ENCODE measurements at places on chromosomes 7 and 10.

DNA sequence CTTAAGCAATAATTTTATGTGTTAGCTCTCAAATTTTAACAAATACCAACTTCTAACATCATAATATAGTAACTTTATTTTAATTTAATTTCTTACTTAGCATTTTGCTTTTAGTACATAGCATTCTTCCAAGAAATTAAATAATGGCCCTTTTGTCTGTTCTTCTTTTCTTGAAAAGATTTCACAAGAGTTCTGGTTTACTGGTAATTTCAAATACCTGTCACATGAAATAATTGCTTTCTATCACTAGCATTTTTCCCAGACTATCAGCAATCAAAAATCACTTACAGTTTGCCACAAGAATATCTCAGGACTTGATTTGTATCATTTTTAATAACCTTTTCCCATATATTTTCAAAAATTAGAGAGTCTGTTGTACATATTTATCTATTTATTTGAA is 193.0 kb downstream of the CACNA2D1 start:
- no peak for DNase-seq

GRCh38 chr10:114195079-114195478 is 15.9 kb downstream of the TDRD1 start:
- no peak for DNase-seq

DNA sequence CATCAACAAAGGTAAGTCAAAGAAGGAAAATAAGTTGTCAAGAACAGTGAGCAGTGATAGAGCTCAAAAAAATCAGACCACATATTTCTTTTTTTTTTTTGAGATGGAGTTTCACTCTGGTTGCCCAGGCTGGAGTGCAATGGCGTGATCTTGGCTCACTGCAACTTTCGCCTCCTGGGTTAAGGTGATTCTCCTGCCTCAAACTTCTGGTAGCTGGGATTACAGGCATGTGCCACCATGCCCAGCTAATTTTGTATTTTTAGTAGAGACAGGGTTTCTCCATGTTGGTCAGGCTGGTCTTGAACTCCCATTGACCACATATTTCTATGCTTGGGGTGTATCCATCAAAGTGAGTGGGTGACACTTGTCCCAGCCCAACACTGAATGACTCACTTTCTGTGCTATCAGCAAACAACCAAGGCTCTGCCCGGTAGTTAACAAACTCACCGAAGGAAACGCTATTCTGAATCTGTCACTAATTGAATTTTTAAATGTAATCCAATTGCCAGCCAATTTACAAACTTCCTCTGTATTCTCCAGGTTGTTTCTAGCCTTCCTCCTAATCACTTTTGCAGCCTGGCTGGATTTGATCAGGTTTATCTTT is 19.6 kb upstream of the SMNDC1 start:
- no peak for DNase-seq

- no peak for DNase-seq
Observed at GRCh38 chr10:53918755-53919154, 882.3 kb downstream of the PCDH15 start.

DNA sequence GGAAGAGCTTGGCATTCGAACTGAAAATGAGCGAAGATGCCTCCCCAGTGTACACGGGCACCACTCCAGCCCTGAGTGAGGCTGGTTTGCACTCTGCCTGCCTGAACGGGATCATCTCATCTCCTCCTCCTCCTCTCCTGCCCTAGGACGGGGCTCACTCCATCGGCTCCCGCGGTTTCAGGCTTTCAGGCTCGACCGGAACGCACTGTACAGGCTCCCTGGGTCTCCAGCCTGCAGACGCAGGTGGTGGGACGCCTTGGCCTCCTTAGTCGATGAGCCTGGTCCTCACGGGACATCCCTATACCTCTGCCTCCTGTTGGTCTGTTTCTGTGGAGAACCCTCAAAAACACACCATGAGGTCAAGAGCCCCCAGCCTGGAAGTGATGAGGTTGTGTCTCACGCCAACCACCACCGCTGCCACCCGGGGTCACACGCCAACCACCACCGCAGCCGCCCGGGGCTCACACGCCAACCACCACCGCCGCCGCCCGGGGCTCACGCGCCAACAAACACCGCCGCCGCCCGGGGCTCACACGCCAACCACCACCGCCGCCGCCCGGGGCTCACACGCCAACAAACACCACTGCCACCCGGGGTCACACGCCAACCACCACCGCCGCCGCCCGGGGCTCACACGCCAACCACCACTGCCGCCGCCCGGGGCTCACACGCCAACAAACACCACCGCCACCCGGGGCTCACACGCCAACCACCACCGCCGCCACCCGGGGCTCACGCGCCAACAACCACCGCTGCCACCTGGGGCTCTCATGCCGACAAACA is 56.3 kb downstream of the FOXL3 start:
- no peak for DNase-seq

- no peak for DNase-seq
Observed at GRCh38 chr7:110373859-110374258, 717.1 kb upstream of the LRRN3 start.

DNA sequence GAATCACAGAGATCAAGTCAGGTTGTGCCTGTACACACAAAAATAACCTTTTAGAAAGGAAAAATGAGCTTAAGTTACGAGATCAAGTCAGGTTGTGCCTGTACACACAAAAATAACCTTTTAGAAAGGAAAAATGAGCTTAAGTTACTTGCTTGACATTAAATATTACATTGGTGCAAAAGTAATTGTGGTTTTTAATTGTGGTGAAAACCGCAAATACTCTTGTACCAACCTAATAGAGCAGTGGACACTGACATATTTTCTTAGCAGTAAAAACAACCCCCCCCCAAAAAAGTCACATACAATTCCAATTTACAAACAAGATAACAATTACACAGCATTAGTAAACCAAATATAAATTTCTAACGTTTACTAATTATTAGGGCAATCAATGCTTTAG is 595.6 kb downstream of the GRM8 start:
- DNase-seq, result no peak

DNA sequence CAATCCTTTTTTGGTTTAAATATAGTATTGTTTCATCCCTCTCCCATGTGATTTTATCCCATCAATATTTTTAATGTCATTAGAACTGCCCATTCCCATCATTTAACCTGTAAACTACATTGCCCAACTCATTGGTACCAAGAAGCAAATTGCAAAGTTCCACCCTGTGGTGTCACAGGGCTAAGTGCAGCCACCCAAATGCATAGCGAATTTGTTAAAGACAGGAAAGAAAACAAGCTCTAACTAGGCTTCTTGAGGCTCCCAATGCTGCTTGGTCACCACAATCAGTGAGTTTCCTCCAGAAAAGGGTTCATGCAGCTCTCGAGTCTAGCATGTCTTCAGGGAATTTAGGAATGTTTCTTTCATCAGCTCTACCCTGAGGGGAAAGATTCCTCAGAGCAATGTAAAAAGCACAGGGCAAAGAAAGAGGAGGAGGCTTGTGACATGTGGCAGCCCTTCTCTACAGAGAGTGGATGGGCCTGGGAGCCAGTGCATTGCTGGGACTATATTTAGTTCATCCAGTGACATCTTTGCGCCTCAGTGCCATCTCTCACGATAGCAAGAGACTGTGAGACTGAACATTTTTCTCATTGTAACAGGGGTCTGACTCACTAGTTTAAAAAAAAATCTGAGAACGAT is 58.1 kb downstream of the CAV1 start:
- DNase-seq, result no peak

- no peak for DNase-seq
Observed at GRCh38 chr7:2654059-2654458, 22.3 kb downstream of the TTYH3 start.

- no peak for DNase-seq
Observed at GRCh38 chr10:3398825-3399646, 226.5 kb upstream of the PITRM1 start.

DNA sequence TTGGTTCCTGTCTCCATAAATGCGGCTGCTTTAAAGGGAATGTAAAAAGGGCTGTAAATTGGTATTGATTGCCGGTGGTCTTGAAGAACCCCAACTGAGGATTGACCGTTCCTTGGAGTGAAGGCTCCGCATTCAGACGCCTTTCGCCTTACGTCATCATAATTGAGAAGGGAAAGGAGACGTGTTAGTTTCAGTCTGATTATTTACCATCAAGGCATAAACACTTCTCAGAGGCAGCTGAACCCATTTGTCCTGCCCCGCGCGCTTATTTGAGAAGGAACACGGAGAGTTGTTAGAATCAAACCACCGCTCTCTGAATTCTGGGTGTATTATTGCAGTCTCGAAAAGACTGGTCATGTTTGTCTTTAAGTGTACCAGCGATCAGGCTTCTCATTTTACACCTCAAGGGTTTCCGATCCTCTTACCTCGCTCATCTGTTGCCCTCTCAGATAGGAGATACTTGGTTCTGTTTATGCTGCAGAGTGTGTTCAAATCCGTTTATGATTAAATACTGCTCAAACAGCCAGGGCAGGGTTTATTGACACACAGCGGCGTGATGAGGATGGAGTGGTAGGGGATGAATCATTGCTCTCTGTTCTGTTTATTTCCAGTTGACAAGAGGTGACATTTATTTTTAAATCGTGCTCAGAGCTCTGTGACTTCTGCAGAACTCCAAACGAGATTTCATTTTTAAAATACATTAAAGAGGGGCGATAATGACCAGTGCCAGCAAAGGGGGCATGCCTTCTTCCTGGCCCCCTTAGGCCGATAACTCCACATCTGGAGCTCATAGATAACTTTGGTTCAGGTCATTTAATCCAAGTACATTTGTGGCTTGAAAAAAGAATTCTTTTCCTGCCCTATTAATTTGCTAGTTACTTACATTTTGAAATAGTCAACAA is 30.4 kb downstream of the FOXK1 start:
- DNase-seq, result no peak
